MG63 (cell line): ENCODE measurements at places on chromosomes 11 and 22.

DNA sequence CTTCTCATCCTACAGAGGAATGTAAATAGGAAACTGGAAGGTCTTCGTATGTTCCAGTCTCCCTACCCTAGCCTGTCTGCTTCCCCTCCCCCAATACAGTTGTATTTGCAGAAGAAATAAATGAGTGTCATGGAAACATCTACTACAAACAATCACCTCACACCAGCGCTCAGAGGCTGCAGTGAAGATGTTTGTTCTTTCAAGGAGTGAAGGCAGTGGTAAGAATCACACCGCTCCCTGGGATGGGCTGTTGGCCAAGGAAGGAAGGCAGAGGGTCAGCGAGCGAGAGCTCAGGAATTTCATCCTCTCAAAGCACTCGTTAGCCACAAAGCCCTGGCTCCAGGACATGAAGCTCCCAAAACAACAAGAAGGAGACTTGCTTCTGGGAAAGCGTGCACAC is 1.1 kb upstream of the IGSF9B start:
- DNase-seq, result peak; percentile 71

DNA sequence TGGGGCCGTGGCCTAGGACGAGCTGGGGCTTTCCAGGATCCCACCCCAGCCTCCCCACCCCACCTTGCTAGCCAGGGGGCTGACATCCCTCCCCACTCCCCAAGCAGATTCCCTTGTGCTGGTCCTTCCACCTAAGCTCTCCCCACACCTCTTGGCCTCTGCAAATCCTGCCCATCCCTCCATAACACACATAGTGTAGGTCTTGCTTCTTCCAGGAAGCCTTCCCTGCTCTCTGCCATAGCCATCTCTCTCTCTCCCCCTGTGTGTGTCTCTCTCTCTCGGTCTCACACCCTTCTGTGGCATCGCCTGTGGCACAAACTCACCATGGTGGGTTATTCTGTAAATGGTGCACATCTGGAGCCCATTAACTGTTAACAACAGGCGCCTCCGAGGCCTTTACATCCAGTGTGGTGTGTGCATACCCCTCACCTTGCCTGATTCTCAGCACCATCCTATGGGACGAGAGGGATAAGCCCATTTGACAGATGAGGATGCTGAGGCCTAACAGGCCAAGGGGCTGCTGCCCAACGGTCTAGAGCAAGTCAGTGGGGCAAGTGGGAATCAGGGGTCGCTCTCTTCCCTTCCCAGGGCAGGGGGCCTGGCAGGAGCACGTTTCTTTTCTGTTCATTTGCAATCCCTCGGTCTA is 22.2 kb upstream of the PICK1 start:
- no peak for DNase-seq

DNA sequence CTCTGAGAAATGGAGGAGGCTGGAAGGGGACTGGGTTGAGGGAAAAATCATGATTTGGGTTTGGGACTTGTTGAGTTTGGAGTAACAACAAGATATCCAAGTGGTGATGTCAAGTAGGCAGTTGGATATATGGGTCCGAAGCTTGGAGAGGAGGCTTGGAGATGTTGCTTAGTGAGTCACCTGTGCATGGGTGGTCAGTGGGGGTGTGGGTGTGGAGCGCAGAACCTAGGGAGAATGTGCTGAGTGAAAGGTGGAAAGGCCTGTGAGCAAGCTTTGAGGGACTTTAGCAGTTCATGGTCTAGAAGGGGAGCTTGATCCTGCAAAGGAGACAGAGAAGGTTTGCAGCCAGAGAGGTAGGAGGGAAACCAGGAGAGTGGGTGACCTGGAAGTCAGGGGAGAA is 38.2 kb downstream of the PRDM11 start:
- DNase-seq, result no peak

- DNase-seq, result no peak
Measured at GRCh38 chr11:125079151-125079877, 16.2 kb downstream of the SLC37A2 start.

DNA sequence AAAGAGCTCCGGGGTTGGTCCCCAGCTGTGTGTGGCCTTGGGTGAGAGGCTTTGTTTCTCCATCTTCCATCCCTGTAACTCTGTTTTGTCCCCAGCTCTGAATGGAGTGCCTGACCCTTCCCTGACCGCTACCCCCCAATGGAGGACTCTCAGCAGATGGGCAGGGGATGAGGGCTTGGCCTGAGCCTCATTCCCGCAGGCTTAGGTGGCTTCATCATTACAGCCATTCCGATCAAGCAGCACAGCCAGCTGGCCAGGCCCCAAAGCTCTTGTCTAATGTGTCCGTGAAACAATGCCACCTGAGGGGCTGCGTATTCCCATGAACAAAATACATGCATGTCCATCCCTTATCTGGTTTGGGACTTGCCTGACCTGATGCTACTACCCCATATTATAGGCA is 3.9 kb upstream of the CDC42EP2 start:
- DNase-seq, result peak; percentile 81

DNA sequence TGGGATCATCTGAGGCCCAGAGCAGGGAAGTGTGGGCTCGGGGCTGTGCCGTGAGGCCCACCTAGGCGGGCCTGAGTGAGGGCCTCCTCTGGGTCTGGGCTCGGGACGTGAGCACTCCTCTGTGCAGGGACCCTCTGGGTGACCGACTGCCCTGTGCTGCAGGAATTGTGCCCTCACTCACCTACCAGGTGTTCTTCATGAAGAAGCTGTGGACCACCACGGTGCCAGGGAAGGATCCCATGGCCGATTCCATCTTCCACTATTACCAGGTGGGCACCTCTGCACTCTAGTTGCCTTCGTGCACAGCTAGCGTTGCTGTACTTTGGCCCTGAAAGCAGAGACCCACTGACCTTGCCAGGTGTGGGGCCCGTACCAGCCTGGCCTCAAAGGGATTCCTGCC is 80.5 kb downstream of the MYO7A start:
- DNase-seq, result no peak

DNA sequence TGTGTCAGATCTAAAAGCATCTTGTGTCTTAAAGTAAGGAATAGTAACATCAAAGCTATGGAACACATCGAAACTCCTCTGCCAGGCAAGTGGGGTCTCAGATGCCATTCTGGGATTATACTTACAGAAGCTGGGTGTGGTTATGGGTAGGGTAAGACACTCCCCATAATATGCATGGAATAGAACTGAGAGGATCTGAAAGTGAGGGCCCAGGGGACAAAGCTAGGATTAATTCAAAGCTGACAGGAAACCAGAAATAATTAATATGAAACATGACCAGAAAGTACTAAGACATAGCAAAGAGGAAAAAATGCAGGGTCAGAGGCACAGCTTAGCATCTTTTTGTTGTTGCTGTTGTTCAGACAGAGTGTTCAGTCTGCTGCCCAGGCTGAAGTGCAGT is 40.2 kb upstream of the EED start:
- no peak for DNase-seq

DNA sequence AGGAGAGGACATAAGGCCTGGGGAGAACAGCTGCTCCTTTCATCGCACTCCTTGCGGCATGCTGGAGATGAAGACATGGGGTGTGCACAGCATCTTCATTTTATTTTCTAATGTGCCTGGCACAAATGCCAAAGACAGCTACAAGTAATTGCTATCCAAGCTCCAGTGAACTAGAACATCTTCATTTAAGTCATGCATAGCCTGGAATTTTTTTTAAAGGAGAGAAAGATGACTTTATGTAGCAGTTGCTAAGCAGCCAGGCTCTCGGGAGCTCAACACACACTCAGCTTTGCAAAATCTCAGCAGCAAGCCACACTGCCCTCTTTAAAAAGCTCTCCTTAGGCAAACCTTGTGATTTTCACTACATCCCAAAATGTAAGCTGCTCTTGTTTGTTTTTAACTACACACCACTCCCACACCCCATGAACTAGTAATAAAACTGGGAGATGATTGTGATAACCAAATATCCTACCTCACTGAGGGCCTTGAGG is 164.5 kb upstream of the POU2AF2 start:
- no peak for DNase-seq

GRCh38 chr11:5608808-5609207 is 12.4 kb downstream of the TRIM6 start:
- DNase-seq, result no peak

GRCh38 chr11:116137753-116138152 is 633.5 kb upstream of the CADM1 start:
- no peak for DNase-seq

DNA sequence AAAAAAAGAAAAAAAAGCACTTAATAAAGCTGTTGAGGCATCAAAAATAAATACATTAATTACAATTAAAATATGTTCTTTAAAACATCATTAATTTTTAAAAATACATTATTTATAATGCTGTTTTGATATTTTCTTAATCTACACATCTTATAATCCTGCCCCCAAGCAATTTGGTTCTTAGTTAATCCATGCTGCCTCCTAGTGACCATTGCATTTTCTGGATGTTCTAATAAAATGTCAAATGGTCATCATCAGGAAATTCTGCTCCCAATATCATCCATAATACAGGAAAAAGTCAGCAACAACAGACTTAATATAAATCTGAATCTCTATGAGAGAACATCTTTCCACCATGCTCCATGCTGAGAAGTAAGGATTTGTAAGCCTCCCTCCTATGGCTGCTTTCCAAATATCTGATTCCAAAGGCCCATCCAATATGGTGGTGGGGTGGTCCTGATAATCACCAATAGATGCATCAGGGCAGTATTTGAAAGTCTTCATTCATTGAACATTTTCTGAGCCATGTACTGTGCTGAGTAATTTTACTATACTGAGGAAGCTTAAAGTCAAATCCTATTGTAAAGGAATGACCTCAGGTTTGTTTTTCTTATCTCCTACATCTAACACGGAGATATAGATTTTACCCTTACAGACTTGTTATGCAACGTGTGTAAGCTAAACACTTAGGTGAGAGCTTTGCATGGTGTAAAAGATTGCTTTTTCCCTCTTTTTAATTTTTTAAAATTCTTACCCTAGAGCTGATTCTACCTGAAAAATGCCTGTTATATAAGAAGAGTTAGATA is 124.7 kb upstream of the BMAL1 start:
- no peak for DNase-seq

GRCh38 chr22:20966883-20967696 is at the start of gene AIFM3:
AIFM3 (plus strand) TSS chr22:20967255; CDS start chr22:20967945, 690 bp downstream.
- no peak for DNase-seq

DNA sequence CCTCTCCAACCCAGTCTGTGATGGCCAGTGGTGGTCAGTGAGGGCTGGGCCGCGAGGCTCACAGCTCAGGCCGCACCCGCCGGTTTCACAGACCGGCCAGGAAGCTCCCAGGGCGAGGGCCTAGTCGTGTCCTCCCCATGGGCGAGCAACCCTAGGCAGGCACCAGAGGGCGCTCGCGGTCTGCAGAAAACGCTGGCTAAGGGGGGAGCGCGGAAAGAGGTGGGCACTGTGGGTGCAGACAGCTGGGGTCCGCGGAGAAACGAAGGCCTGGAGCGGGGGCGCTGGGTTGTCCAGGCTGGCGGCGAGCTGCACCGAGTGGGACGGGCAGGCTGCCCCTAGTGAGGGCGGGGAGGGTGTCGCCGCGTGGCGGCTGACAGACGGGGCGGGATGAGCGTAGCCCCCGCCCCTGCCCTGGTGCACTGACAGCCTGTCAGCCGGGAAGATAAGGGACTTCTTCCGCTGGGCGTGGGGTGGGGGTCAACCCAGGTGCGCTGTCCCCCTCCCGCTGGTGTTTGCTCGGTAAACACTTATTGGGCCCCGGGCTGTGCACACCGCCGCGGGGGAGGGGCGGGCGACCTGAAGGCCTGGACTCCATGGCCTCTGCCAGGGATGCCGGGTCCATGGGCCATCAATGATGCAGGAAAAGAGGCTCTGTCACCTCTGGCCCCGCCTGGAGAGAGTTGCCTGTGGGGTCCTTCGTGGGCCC is 7.5 kb downstream of the GP1BB start:
- DNase-seq, result peak; percentile 78

GRCh38 chr11:11095831-11096723 is 238.2 kb upstream of the ZBED5 start:
- DNase-seq, result no peak

DNA sequence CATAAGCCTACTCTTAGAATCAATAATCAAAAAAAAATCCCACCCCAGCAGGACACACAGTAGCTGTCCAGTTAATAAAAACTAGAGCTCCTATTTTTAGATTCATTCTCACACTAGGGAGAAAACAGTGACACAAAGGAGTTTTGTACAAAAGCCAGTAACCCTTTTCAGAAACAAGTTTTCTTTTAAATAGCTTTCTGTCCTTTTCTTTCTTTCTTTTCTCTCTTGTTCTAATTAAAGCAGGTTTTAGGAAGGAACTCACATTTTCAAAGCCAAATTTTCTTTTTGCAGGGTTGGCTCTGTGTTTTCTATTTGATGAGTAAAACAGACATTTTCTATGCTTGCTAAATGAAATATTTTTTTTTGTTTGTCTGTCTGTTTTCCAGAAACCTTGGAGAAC is 1390.7 kb downstream of the FAM181B start:
- no peak for DNase-seq

DNA sequence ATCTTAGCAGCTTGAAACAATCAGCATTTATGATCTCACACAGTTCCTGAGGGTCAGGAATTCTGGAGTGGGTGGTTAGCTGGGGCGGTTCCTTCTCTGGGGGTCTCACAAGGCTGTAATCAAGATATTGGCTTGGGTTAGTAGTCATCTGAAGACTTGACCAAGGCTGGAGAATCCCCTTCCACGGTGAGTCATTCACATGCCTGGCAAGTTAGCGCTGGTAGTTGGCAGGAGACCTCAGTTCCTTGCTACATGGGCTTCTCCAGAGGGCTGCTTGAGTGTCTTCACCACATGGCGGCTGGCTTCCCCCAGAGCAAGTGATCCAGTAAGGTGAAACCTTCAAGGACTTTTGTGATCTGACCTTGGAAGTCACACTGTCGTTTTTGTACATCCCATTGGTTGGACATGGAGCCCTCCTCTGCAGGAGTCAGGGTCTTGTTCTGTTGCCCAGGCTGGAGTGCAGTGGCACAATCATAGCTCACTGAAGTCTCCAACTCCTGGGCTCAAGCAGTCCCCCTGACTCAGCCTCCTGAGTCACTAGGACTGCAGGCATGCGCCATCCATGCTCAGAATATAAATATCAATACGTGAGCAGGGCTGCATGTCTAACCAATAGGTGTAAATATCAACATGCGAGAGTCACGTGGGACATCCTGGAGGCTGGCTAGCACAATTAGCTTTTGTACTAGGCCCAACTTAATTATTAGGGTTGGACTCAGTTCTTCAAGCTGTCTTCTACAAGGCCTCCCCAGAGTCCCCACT is 7.2 kb upstream of the NIPSNAP1 start:
- peak; percentile 93 for DNase-seq

DNA sequence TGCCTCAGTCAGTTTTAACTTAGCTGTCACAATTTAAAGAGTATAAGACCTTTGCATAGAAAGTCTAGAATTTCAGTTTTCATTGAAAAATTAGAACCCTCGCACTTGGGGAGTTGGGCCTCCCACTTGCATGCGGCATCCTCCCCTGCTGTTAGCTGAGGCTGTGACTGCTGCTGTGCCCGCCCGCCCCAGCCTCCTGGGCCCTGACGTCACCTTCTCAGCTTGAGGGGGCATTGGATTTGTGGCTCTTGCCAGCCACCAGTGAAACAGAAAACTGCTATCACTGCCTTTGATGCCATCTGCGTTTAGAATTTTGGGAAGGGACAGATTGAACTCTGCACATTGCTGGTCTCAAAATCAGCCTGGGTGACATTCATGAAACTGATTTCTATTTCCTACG is 108.7 kb downstream of the CTTN start:
- DNase-seq, result no peak

- DNase-seq, result no peak
Measured at GRCh38 chr22:23067023-23067650, 3.2 kb upstream of the GNAZ start.
